Naive thymus-derived CD4-positive, alpha-beta T cell (primary cell): ENCODE measurements at places on chromosomes 2 and 18. TPM values are rescaled to one million over a fixed set of nuclear protein-coding genes. Genes with fewer than 3 reads are reported as not detected.
A peak's percentile ranks its signal among the peaks of the same experiment; 100 is the strongest.

Gene FIGN
- total RNA-seq, result not detected

Gene VIT
- total RNA-seq, result not detected

Gene CHRNG
- total RNA-seq, result not detected

Gene DPP10
- total RNA-seq, result not detected

Gene SERPINB4
- total RNA-seq, result not detected

Gene TCF4
- total RNA-seq, result 2.4 and 3.7 TPM in 2 replicates

Gene FECH
- 14.8 TPM for total RNA-seq

Gene TFPI
- 0.56 TPM for total RNA-seq

DNA sequence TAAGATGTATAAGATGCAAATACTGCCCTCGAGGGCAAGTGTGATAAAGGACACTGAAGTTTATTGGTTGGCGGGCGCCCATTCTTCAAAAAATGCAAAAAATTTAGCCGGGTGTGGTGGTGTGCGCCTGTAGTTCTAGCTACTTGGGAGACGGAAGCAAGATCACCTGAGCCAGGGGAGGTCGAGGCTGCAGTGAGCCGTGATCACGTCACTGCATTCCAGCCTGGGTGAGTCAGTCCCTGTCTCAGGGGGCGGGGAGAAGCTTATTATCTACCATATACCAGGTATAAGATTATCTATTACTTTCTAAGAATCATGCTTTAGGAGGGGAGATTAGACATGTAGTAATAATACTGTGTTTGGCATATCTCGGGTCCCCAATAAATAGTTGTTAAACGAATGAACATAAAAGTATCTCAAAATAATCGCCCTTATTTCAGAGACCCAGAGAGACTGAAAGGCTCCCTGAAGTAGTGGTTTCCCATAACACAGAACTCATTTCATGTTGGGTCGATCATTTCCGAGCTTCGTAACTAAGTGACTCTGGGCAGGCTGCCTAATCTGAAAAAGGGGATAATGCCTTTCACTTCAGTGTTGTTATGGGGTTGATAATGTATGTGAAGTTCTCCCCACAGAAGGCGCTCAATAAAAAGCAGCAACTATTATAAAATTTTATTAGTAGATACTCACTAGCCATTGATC, 1.2 kb upstream of the SELENOI start:
- peaks cover 25% of the 10 kb centered on the region for H3K4me1 ChIP-seq
- peak overlapping the region; percentile 81 for H3K4me3 ChIP-seq
- no peak for DNase-seq
- peak overlapping the region; percentile 88 for H3K27ac ChIP-seq

- DNase-seq, result no peak
- no peaks in the 10 kb centered on the region for H3K27me3 ChIP-seq
- H3K36me3 ChIP-seq, result no peaks in the 10 kb centered on the region
- H3K4me1 ChIP-seq, result no peaks in the 10 kb centered on the region
- H3K27ac ChIP-seq, result no peak overlapping the region
These were observed 146.5 kb downstream of the SH3BP4 start for GRCh38 chr2:235098269-235098668.

GRCh38 chr2:119064567-119064966, 94.0 kb downstream of the C1QL2 start:
- DNase-seq, result no peak
- no peaks in the 10 kb centered on the region for H3K36me3 ChIP-seq
- no peaks in the 10 kb centered on the region for H3K27me3 ChIP-seq
- H3K4me1 ChIP-seq, result no peaks in the 10 kb centered on the region
- no peak overlapping the region for H3K4me3 ChIP-seq
- H3K27ac ChIP-seq, result no peak overlapping the region

GRCh38 chr2:220533485-220533884, 906.1 kb downstream of the SLC4A3 start:
- no peaks in the 10 kb centered on the region for H3K27me3 ChIP-seq
- H3K4me1 ChIP-seq, result no peaks in the 10 kb centered on the region
- no peak for DNase-seq
- H3K27ac ChIP-seq, result no peak overlapping the region

DNA sequence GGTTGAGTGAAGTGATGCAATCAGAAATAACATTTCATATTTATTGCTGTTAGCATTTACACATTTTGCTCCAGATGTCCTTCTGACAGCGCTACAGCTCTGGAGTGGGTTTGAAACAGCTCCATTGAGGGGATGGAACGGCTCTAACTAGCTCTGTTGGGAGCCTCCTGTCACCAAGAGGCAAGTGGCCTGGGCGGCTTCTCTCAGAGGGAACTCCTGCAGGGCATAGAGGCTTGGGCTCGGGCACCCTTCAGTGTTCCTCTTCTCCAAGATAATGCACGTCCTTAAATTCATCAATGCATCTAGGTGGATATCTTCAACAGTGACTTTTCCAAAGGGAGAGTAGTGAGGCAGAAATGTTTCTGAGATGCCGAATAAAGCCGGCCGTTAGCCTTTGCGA, 122.5 kb downstream of the CNTNAP5 start:
- H3K36me3 ChIP-seq, result no peaks in the 10 kb centered on the region
- H3K4me1 ChIP-seq, result no peaks in the 10 kb centered on the region
- no peak for DNase-seq
- no peaks in the 10 kb centered on the region for H3K27me3 ChIP-seq
- H3K4me3 ChIP-seq, result no peak overlapping the region

GRCh38 chr2:20440001-20440560, 6.8 kb upstream of the RHOB start:
- H3K27me3 ChIP-seq, result no peaks in the 10 kb centered on the region
- no peak for DNase-seq
- H3K4me1 ChIP-seq, result no peaks in the 10 kb centered on the region
- H3K36me3 ChIP-seq, result no peaks in the 10 kb centered on the region

DNA sequence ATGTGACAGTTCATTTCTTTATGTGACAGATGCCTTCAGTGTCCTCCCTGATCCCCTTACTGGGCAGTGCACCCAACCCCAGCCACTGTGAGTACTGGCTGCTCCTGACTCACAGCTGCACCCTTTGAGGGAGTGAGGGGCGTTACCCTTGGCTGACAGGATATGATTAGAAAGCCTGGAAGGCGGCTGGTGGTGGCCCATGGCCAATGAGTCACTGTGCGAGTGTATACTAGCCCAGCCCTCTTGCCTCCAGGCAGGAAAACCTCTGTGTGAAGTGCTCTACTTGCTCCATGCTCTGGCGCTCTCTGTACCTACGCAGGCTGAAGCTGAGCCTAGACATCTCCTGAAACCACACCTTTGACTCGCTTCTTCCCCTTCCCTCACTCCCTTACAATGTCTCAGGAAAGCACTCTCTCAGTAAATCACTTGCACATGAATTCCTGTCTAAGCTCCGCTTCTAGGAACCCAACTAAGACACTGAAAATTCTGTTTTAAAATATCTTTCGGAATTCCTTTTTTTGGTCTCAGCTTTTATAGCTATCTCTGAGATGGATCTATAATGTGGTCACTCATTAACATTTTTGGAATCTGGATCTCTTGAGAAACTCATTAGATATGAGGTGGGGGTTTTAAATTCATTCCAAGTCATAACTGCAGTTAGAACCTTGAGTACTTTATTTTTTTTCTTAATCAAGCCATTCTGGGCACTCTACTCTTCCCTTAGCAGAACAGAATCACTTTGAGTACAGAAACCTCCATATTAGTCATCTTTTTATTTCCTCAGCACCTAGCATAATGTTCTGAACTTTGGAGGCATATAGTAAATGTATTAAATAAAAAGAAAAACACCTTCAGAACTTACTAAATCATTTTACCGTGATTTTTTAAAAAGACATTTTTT, 25.3 kb upstream of the STAM2 start:
- H3K27ac ChIP-seq, result no peak overlapping the region
- no peak for DNase-seq
- H3K27me3 ChIP-seq, result no peaks in the 10 kb centered on the region
- no peaks in the 10 kb centered on the region for H3K36me3 ChIP-seq
- H3K4me1 ChIP-seq, result no peaks in the 10 kb centered on the region
- no peak overlapping the region for H3K4me3 ChIP-seq

DNA sequence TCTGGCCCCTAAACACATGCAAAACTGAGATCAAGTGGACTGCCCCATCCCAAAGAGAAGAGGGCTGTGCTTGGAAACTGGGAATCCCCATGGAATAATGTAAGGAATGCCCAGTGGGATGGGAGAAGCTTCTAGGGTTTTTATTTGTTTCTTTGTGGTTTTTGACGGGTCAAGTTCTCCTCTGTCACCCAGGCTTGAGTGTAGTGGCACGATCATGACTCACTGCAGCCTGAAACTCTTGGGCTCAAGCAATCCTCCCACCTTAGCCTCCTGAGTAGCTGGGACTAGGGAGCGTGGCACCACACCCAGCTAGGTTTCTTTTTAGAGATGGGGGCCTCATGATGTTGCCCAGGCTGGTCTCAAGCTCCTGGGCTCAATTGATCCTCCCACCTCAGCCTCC, 101.7 kb upstream of the ZSWIM2 start:
- H3K27me3 ChIP-seq, result no peaks in the 10 kb centered on the region
- DNase-seq, result no peak
- H3K4me1 ChIP-seq, result no peaks in the 10 kb centered on the region
- no peaks in the 10 kb centered on the region for H3K36me3 ChIP-seq
- no peak overlapping the region for H3K27ac ChIP-seq

DNA sequence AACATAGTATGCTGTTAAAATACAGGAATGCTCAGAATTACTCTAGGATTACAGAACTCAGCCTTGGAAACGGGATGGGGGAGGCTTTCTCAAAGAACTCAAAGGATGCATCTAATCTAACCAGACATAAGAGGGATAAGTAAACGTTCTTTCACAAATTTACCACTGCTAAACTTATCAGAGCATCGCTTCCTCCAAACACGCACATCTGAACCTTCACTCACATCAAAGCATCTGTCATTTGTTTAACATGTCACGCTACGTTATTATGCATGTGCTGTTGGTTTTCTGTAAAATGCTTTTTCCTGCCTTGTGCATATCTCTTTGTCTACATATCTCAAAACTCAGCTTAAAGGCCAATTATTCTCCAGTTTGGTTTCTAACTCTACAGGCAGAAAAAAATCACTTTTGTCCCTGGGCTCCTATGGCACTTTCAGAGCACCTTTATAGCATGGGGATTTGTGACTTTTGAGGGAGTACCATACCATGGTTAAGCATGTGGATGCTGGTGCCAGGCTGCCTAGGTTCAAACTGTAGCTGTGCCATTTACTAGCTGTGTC, 106.7 kb upstream of the FSHR start:
- no peak for DNase-seq
- no peak overlapping the region for H3K4me3 ChIP-seq
- no peaks in the 10 kb centered on the region for H3K27me3 ChIP-seq

DNA sequence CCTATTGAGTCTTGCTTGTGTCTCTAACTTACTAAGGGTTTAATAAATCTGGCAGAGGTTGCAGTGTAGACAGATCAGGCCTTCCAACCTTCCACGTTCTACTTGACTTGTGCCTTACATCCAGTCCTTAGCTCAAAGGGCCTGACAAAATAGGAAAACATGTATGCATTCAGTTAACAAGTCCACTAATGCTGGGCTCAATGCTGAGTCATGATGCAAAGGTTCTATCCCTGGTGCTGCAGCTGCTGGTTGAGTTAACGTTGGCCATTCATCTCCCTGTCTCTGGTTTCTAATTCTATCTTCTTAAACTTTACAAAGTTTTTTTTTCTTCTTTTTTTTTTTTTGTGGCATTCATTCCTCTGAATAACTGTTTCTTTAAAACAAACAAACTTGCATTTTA, 46.3 kb upstream of the ITGB6 start:
- H3K27ac ChIP-seq, result no peak overlapping the region
- H3K4me1 ChIP-seq, result no peaks in the 10 kb centered on the region
- H3K27me3 ChIP-seq, result no peaks in the 10 kb centered on the region
- DNase-seq, result no peak

DNA sequence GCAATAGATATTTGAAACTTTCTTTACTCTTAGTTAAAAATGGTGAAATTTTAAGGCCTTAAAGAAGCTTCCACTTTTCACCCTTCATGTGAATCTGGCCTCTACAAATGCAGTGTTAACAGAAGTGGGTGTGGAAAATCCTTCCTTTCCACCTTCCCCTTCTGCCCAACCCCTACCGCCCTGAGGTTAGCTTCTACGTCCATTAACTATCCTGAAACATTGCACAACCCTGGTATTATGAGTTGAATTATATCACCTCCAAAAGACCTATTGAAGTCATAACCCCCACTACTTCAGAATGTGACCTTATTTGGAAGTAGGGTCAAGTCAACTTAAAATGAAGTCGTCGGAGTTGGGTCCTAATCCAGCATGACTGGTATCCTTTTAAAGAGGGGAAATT, 80.8 kb upstream of the ACSL3 start:
- DNase-seq, result no peak
- H3K27me3 ChIP-seq, result no peaks in the 10 kb centered on the region
- H3K27ac ChIP-seq, result no peak overlapping the region
- no peaks in the 10 kb centered on the region for H3K36me3 ChIP-seq
- H3K4me1 ChIP-seq, result no peaks in the 10 kb centered on the region
- H3K4me3 ChIP-seq, result no peak overlapping the region

- H3K4me1 ChIP-seq, result no peaks in the 10 kb centered on the region
- no peaks in the 10 kb centered on the region for H3K27me3 ChIP-seq
- DNase-seq, result no peak
- peaks cover 30% of the 10 kb centered on the region for H3K36me3 ChIP-seq
- no peak overlapping the region for H3K4me3 ChIP-seq
- no peak overlapping the region for H3K27ac ChIP-seq
These were observed 61.3 kb upstream of the PGAP1 start for GRCh38 chr2:196987649-196988364.

- no peak overlapping the region for H3K4me3 ChIP-seq
- no peak overlapping the region for H3K27ac ChIP-seq
- no peaks in the 10 kb centered on the region for H3K27me3 ChIP-seq
- DNase-seq, result no peak
- no peaks in the 10 kb centered on the region for H3K4me1 ChIP-seq
These were observed 810.7 kb downstream of the LRRTM4 start for GRCh38 chr2:76711490-76711889.

DNA sequence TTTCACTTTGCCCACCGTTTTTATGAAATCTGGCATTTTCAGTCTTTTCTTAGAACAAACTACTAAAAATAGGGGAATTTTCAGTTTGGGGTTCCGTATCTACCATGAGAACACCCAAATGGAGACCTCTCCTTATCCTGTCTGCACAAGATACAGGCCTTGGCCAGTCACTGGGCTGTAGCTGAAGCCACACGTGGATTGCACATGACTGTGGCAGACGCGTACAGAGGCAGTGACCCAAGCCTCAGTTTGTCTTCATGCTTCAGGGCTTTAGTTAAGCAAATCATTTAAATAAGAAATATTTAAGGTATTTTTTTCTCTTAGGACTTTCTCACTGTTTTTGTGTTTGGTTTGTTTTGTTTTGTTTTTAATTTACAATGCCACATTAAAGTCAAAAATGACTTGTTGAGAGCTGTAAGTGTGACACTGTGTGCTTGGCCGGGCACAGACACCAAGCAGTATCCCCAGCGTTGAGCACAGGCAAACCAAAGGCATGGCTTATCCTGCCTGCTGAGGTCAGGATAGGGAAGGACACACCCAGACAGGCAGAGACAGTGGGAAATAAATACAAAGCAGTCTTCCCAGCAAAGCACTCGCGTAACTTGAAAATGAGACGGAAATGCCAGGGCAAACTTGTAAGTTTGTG, 53.3 kb downstream of the TRAPPC12 start:
- no peaks in the 10 kb centered on the region for H3K27me3 ChIP-seq
- no peak overlapping the region for H3K27ac ChIP-seq
- no peaks in the 10 kb centered on the region for H3K4me1 ChIP-seq
